ENCODE measurements at places on chromosomes 2 and 18. TPM values are rescaled to one million over a fixed set of nuclear protein-coding genes. Genes with fewer than 3 reads are reported as not detected.

ANKRD23 gene
- total RNA-seq, result 8.9 TPM

CCDC150 gene
- 9.8 TPM for total RNA-seq

IL1R1 gene
- 5.0 TPM for total RNA-seq

WNT10A gene
- total RNA-seq, result 1.2 TPM

C2orf72 gene
- not detected for total RNA-seq

YIPF4 gene
- 40.9 TPM for total RNA-seq

CAPN14 gene
- 0.35 TPM for total RNA-seq

EMILIN1 gene
- total RNA-seq, result 1.6 TPM

MEMO1 gene
- 29.5 TPM for total RNA-seq

GEN1 gene
- total RNA-seq, result 28.3 TPM

DTNA gene
- not detected for total RNA-seq

AGXT gene
- not detected for total RNA-seq

PRSS56 gene
- not detected for total RNA-seq

POMC gene
- total RNA-seq, result not detected

ADAM23 gene
- total RNA-seq, result 8.9 TPM

VIL1 gene
- not detected for total RNA-seq

FLACC1 gene
- total RNA-seq, result 0.75 TPM

NPAS2 gene
- total RNA-seq, result 41.2 TPM

GAREM1 gene
- 10.2 TPM for total RNA-seq

NAB1 gene
- 22.9 TPM for total RNA-seq

KCNS3 gene
- 28.8 TPM for total RNA-seq

ZFP36L2 gene
- 34.3 TPM for total RNA-seq

QPCT gene
- total RNA-seq, result 3.0 TPM

CNOT11 gene
- 60.6 TPM for total RNA-seq

IL18RAP gene
- total RNA-seq, result not detected

HRH4 gene
- total RNA-seq, result 0.18 TPM

CABYR gene
- total RNA-seq, result 32.4 TPM

SPATA3 gene
- not detected for total RNA-seq

PCARE gene
- not detected for total RNA-seq

REG3A gene
- not detected for total RNA-seq

CCDC68 gene
- total RNA-seq, result 2.9 TPM

KCNF1 gene
- 1.0 TPM for total RNA-seq

NPPC gene
- not detected for total RNA-seq

ROCK2 gene
- 28.5 TPM for total RNA-seq

C2orf92 gene
- total RNA-seq, result 11.2 TPM

IL1RL1 gene
- 0.55 TPM for total RNA-seq

INHBB gene
- total RNA-seq, result 57.5 TPM

ZSWIM2 gene
- total RNA-seq, result not detected

TRAK2 gene
- 18.8 TPM for total RNA-seq

GLI2 gene
- 11.6 TPM for total RNA-seq
